ENCODE measurements at places on chromosomes 4 and X.

DNA sequence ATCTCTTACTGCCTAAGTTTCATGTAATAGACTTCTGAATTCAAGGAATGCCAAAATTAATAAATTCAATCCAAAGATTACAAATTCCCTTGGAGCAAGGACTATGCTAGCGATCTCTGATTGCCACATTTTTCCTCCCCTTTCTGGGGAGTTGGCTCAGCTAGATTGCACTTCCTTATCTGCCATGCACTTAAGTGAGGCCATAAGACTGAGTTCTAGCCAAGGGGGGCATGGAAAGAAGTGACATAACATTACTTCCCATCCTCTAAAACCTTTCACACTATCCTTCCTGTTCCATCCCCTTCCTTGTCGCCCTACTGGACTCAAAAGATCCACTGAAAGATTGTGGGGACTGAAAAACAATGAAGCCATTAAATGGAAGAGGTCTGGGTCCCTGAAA, 53.8 kb upstream of the TXK start:
- no peak for DNase-seq

GRCh38 chr4:68797618-68798017, 18.2 kb upstream of the UGT2B10 start:
- no peak for DNase-seq

DNA sequence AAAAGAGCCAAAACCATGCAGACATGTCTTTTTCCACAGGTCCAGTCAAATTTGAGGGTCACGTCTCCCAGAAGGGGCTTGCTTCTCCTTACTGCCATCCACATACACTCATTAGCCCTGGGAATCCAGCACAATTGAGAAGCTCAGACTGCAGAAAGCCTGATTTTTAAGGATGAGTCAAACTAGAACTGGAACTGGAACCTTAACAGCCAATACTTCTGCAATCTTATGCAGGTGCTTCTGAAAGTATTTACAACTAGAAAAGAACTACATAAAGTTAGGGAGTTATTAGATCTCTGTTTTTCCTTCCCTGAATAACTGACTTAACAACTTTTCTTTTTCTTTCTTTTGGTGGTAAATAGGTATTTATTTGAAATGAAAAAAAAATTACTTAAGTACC, 86.3 kb downstream of the CDS1 start:
- DNase-seq, result no peak

DNA sequence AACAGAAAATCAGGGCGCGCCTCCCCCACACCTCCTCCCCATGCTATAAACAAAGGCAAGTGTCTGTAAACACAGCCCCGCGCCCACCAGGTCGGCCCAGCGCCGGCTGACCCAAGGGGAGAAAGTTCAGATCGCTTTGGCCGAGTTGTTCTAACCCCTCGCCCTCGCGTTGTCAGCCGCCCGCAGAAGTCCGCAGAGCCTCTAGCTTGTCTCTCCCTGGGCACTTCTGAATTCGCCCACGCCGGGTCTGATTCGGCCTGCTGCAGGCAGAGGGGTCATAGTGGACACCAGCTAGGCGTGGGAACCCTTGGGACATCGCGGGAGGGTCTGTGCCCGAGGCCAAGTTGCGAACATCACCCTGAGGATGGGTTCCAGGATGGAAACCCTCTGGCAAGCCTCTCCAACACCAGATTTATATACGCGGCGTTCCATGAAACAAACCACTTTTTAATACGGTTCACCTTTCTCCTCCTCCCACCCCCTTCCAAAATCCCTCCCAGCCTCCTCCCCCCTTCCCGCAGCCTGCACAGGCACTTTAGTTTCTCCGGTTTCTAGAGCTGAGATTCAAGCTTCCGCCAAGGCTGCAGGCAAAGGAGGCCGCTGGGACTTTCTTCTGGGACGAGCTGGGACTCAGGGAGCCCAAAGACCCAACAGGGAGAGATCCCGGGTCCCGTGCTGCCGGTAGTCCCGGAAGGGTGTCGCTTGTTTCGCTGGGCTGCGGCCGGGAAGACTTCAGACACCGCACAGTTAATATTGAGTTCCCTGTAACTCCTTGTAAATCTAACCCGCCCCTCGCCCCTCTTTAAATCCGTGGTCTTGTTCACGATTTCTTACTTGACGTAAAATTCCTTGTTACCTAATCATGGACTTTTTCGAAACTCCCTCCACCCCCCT, 4.7 kb downstream of the HAND2 start:
- DNase-seq, result no peak

DNA sequence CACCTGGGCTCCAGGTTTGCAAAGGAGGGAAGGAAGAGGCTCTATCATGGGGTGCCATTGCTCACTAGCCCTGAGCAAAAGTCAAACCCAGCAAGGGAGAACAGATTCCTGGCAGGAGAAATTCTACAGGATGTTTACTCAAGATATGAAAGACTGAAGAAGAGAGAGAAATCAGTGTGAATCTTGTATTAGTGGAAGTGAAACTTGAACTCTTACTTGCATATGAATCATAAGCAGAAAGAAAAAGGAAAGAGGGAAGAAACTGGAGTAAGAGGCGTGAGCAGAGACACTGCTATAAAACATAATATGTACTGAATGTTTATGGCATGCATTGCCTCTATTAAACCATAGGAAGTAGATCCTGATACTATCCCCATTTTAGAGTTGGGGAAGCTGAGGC, 60.9 kb downstream of the C4orf46 start:
- no peak for DNase-seq

GRCh38 chrX:14095702-14096101, 66.0 kb upstream of the GEMIN8 start:
- no peak for DNase-seq

DNA sequence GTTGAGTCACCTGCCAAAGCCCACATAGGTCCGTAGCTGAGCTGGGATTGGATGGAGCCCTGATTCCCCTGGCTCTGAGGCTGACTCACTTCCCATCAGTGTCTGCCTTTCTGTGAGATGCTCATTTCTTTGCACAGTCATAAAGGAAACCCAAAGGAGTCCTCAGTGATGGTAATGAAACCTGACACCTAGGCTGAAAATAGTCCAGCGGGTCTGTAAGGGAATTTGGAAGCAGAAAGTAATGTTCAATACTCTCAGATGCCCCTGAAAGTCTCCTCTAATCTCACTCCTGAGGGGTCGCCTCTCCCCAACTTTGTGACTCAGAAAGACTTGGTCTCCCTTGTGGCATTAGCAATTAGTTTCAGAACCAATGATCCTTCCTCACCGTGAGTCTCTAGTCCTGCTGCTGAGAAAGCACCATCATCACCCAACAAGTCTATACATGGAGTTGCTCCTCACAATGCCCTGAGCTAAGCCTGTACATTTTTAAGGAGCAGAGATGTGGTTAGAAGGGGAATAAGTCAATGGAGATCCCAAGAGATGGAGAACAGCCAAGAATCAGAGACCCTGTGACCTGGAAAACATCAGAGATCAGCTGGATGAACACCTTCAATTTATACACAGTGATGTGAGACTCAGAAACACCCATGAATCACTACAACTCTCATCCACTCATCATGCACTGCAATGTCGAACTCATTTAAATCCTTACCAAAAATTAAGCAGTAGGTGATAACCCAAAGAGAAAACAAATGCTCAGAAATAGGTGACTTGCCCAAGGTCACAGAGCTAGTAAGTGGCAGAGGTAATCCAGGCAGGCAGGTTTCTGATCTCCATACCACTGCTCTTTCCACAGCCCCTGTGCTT, 219.0 kb upstream of the CPEB2 start:
- no peak for DNase-seq

DNA sequence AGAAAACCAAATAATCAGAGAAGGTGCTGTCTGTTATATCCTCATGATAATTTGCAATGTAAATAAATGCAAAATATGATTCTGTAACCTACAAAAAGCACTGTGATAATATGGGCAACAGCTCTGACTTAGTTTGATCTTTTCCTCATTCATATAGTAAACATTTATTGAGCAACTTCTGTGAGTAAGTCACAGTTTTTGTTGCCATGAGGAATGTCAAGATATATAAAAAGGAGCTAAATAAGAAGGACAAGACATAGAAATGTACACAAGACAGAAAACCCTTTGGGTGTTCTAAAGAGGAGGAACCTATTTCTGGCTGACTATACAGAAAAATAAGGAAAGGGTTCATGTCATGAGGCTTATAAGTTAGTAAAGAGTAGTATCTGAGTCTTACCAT, 44.3 kb downstream of the ARSJ start:
- DNase-seq, result no peak

DNA sequence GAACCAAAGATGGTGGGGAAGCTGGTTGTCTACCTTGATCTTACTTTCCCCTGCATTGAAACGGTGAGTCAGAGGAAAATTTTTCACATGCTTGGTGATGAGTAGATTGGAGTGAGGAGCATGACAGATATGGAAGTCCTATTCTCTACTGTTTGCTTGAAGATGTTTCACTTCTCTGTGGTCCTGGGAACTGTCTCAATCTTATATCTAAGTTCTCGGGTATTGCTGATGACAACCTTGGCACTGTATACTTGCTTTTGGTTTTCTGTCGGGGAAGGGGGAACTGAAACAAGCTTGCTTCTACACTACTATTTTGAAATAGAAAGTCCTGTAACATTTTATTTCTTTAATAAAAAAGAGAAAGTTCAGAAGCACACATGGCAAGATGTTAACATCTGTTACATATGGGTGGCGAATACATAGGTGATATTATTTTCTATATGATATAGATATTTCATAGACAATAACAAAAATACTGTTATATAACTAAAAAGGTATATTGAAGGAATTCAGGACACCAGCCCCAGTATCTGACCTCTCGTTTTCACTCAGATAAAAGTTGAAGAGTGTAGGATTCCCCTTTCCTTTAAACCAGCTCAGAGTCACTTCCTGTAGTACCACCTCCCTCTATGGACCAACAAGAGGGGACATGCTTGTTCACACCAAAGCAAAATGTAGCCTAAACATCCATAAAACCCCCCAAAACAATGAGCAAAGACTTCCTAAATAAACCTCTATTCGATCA, 88.8 kb downstream of the FMR1NB start:
- no peak for DNase-seq

DNA sequence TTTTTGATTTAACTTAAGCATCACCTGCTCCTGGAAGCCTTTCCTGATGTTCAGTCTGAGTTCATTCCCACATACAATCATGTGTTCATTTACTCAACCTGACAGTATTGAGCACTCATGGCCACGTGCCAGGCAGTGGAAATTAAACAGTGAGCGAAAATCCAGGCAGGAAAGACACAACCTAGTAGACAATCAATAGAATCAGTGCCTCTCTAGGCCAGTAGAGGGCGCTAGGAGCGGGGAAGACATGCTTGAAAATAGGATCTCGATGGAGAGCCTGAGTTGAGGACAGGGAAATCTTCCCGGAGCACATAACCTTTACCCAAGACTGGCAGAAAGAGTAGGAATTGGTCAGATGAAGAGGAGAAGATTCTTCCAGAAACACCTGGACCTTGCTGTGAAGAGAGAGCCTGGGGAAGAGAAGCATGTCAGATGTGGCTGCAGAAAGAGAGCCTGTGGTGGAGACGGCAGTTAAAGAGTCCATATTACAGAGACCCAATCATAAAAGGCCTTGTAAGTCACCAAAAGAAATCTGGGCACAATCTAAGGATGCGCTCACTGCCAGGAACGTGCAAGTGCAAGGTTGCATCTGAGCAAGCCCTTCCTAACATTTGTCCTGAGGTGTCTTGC, 103.5 kb downstream of the LDB2 start:
- DNase-seq, result no peak

DNA sequence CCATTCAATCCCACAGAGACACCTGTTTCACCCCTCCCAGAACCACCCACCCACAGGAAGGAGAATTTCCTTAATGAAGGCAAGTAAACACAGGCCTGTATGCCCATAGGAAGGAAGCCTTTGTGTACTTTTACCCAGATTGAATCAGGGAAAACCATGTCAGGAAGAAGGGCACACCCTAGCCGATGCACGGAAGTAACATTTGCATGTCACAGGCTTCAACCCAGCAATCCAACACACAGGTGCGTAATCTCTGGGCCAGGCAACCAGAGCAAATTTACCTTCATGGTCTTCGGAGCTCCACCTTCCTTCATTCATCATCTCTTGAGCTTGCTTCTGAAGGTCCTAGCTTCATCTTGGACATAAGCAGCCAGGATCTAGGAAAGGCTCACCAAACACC, 206.3 kb downstream of the SHROOM3 start:
- DNase-seq, result no peak

DNA sequence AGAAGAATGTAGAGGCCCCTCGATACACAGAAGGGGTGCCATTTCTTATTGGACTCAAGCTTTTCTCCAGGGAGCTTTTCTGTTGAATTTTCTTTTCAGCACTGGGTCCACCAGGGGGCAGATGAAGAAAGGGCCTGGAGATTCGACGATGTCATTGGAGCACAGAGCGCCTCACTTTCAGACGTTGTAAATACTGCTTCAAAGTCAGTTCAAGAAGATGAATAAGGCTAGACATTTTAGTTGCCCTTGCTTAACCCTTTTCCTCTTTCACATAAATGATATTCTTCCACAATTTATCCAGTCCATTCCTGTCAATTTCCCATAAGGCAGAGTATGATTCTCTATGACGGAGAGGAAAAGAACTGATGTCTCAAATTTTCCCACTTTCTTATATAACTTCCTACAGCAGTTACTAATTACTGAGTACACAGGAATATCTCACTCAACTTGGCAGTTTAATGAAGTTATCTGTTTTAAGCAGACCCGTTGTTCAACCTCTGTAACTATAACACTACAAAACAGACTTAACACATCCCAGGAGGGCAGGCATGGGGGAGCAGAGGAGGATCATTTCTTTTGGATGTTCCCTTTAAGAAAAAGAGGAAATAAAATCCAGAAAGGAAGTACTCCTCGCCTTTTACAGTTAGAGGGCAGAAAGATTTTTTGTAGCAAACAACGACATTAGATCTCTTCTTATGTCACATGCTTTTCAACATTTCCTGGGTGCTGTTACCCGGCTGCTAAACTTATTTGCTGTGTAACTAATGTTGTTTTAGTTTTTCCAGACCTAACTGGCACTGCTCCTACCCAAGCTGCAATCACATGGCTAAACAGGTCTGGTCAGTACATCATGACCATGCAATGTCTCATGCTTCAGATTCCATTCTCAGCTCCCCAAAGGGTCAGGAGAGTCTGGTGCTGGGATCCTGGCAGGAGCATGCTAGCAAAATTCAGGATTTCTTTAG, 12.2 kb upstream of the CENPU start:
- DNase-seq, result peak; percentile 42

DNA sequence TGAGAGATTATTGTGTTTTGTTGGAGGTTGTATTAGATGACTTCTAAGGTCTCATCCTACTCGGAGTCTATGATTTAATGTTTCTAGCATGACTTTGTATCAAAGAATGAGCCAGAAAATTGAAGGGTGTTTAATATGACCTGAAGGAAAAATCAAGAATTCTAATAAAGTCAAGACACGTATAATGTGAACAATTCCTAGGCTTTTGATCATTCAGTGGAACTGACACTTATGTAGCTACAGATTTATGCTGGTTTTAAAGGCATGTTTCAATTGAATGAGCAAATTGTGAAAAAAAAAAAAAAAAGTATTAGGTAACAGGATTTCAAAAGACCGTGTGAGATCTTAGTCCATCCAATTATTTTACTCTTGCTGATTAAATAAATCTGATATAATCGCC, 64.9 kb downstream of the GRID2 start:
- no peak for DNase-seq

DNA sequence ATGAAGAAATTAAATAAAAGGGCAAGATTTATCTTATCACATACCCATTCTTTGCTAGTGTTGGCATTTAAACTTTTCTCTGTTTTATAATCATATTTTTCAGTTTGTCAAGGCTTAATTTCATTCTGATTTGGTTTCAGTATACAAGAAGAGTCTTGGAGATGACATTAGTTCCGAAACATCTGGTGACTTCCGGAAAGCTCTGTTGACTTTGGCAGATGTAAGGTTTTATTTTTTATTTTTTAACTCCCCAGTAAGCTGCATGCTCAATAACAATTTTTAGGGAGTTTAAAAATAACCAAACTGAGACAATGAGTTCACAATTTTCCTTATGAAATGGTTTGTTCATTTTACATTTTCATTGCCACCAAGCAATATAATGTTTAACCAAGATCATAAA, 39.8 kb downstream of the ANXA3 start:
- no peak for DNase-seq
